Smooth muscle cell of bladder (primary cell): ENCODE measurements at places on chromosomes 2 and 18. TPM values are rescaled to one million over a fixed set of nuclear protein-coding genes. Genes with fewer than 3 reads are reported as not detected.

GNAL gene
- 0.65 and 0.71 TPM in 2 replicates for total RNA-seq

ABCG8 gene
- total RNA-seq: not detected in 2 replicates

NT5DC4 gene
- total RNA-seq: not detected in 2 replicates

STPG4 gene
- total RNA-seq: 0.28 and 0.37 TPM in 2 replicates

HOXD12 gene
- total RNA-seq: not detected in 2 replicates

RNF144A gene
- 1.1 and 2.8 TPM in 2 replicates for total RNA-seq

IL36RN gene
- total RNA-seq: 0.09 TPM in 1 of 2 replicates, not detected in the other
